D341Med (cell line): ENCODE measurements at places on chromosomes 3 and 15.

- peak; percentile 32 for DNase-seq
Observed at GRCh38 chr3:119240101-119240590, 532 bp downstream of the B4GALT4 start.

- no peak for DNase-seq
Observed at GRCh38 chr15:39860200-39860599, 59.9 kb downstream of the GPR176 start.

DNA sequence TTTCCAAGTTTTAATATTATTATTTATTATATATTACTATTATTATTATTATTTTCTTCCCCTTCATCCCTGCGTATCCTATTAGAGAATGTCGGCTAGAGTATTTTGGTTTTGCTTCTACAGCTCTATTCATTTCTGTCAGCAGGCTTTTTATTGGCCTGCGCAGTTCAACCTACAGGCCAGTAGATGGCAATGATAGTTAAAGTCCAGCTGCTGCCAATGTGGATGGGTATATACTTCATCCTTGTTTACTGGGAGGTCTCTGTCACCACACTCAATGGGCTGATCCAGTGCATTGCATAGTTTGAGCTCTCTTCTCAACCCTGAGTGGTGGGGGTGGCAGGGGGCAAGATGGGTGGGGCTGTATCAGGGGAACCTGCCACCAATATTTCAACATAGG, 799.8 kb downstream of the NSUN3 start:
- peak; percentile 60 for DNase-seq

DNA sequence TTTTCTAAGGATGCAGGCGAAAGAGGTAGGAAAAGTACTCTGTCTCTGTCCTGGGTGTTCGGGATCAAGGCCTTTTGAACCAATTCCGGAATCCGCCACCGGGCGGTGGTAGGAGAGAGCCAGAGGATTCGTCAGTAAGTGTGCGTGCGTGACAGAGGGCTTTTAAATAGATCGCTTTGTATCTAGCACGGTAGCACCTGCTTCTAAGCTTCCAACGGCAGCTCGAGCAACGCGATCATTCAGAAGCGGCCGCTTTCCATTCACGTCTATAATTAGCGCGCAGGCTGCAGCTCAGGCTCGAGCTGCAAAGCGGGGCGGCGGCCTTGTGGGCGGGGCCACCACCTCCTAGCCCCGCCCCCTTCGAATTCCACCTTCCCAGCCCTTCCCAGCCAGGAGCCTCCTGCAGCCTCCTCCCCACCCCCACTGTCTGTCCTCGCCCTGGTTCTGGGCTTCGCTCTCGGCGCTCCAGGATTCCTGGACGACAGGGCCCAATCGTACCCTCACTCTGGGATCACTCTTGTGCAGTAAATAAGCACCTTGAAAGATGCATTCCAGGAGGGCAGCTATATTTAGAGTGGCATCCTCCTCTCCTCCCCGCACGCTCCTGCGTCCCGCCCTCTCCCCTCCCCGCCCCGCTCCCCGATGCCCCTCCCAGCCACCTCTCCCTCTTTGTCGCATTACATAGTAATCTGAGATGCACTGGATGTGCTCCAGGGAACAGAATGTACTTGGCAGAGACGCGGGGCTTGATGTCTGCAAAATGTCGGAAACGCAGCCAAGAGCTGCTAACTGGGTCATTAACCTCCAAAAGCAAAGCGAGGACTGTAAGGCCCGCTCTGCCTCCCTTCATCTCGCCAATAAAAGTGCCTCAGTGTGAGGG, 224.1 kb upstream of the TPRG1 start:
- peak; percentile 89 for DNase-seq

DNA sequence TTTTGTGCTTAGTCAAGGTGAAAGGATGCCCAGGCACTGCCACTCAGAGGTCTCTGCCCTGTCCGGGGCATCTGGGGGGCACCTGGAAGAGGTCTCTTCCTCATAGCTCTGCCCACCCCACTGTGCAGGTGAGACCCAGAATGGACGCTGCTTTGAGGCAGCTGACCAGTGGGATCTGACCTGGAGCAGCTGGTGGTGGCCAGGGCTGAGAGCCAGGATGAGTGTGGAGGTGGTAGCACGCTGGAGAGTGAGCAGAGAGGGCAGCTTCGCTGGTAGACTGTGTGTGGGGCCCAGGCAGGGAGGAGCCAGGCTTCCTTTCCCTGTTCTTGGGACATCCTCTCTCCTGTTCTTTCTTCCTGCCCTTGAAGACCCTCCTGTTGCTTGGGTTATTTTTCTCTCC, 32.2 kb upstream of the PLA2G4E start:
- DNase-seq, result no peak

DNA sequence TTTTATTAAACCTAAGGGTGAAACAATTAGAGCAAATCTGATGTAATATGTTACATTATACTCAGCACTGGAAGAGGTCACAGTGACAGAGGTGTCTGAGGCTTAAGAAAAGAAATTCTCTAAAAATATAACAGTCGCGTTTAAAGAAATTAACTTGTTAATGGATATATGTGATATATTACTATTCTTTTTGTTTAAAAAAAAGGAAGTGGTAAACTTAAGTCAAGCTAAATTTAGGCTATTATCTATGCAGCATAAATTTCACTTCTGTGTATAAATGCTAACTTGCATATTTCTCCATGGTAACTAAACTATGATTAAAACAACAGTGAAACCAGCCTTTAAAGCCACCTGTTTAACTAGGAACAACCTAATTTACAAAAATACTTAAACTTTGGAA, 191.3 kb downstream of the FOXP1 start:
- DNase-seq, result no peak

DNA sequence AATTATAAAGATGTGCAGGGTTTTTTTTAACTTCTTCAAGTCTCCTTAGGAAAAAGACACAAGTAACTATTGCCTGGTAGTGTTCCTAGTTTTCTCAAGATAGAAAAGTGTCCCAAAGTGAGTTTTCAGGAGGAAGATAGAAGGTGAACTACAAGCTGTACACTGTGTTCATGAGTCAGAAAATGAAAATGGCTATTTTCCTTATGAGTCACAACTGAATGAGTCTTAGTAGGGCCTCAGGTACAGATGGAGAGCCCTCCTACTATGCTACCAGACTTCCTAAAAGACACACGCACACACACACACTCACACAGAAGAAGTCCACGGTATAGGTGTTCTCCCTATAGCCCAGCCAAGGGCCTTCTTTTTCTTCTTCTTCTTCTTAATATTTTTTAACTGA, 3.1 kb downstream of the MYO1E start:
- no peak for DNase-seq

- DNase-seq, result no peak
Observed at GRCh38 chr3:170307671-170308405, 49.7 kb upstream of the SKIL start.

DNA sequence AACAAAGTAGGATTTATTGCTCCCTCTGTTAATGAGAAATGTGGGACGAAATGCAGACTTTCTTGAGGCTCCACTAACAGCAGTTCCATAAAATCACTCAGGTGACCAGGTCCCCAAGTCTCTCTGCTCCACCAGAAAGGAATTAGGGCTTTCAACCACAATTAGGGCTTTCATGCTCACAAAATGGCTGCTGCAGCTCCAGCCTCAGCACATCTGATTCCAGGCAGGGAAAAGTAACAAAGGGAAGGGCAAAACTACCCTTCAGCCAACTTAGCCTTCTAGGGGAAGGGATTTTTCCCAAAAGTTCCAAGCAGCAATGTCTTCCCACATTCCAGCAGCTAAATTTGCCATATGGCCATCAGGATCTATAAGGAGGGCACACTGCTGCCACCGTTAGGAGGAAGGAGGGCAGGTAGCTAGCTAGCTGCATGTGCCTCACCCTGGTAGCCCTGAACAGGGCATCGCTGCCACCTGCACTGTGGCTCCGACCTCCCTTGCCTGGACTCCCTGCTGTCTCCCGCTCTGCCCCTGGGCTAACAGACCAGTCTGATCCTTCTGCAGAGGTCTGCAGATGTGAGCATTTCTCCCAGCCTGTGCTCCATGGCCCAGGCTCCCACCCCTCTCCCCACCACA, 12.8 kb downstream of the CFAP100 start:
- no peak for DNase-seq

- no peak for DNase-seq
Observed at GRCh38 chr3:101695779-101696372, 9.4 kb upstream of the RPL24 start.

DNA sequence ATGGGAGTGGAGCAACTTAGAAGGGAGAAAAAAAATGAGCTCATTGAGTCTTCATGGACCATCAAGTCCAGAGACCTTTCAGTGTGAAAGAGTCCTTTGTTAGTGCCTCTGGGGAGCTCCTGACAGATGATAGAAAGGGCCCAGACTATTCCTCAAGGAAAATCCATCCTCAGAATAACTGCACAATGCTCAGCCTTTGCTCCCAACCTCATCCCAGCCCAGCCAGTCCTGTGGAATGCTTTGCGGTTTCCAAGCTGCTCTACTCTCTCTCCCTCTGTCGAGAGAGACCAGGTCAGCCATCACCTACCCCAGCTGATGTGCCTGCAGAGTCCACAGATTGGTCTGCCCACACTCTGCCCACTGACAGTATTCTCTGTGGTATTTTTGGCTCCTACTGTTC, 406.2 kb downstream of the MFSD1 start:
- no peak for DNase-seq

DNA sequence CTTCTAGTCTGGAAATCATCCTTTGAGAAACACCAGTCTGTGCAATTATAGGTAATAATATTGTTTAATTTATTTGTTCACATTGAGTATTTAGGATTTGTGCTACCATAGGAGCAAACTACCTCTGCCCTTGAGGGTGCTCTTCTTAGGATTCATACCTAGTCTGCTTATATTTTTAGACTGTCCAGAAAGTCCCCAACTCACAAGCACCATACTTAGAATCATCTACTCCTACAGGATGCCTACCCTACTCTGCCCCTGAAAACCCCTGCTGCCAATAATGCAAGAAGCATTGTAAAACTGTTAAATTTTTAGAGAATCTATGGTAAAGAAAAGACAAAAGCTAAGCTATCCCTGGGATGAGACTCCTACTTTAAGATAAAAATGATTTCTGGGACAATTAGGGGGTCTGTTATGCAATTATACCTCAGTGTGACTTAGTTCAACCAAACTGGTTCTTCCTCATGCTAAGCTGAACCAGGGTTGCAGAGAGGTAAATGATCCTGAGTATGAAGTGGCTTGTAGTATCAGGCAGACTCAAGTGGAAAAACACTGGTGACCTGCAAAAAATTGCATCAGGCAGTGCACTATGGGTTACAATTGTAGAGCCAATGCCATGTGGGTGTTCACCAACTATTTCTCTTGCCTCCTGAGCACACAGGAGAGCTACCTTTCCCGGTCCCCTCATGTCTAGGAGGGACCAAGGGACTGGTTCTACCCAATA, 133.3 kb downstream of the TNIK start:
- DNase-seq, result no peak

DNA sequence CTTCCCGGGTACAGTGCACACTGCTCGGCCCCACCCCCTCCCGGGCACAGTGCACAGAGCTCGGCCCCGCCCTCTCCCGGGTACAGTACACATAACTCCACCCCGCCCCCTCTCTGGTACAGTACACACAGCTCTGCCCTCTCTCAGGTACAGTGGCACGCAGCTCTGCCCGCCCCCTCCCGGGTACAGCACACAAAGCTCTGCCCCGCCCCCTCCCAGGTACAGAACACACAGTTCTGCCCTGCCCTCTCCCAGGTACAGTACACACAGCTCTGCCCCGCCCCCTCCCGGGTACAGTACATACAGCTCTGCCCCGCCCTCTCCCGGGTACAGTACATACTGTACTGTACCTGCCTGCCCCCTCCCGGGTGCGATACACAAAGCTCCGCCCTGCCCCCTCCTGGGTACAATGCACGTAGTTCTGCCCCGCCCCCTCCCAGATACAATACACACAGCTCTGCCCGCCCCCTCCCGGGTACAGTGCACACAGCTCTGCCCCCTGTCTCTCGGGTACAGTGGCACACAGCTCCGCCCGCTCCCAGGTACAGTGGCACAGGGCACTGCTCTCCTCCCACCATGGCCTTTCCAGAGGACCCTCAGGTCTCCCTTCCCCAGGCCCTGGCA, 16.4 kb upstream of the PRR20G start:
- peak; percentile 56 for DNase-seq

DNA sequence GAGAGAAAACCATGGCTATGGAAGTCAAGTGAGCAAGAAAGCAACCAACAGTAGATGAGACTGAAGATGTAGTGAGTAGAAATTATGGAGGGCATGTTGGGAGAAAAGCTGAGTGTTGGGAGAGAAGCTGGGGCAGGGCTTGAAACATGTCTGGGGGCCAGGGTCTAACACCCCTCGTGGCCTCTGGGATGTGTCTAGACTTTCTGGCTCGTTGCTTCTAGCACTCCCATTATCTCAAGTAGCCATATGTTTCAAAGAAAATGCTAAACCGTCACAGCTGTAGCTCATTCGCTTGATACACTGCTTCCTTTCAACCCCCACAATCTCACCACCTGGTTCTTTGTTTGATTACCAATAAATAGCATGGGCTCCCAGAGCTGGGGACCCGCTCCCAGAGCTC, 83.8 kb upstream of the BCHE start:
- no peak for DNase-seq

- DNase-seq, result no peak
Observed at GRCh38 chr3:196918968-196919367, 23.4 kb downstream of the NCBP2 start.

DNA sequence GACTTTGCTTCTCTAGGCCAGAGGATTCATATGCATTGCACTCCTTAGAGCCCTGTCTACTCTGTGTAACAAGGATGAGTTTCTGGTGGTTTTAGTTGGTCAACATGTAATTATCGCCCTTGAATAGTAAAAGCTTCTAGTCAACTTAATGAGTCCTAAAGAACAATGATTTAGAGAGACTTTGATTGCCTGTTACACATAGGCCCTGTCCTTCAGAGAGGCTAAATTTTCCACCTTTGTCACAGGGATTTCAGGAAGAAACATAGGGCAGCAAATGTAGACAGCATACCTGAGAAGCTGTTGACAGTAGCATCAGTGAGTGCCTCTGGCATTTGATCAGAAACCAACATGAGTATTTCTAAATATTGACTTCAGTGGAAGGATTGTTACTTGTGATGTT, 7.1 kb downstream of the BTLA start:
- DNase-seq, result no peak

GRCh38 chr3:188722963-188723362, 448.8 kb upstream of the TPRG1 start:
- no peak for DNase-seq

- DNase-seq, result no peak
Observed at GRCh38 chr3:172087602-172088580, 48.5 kb downstream of the FNDC3B start.

DNA sequence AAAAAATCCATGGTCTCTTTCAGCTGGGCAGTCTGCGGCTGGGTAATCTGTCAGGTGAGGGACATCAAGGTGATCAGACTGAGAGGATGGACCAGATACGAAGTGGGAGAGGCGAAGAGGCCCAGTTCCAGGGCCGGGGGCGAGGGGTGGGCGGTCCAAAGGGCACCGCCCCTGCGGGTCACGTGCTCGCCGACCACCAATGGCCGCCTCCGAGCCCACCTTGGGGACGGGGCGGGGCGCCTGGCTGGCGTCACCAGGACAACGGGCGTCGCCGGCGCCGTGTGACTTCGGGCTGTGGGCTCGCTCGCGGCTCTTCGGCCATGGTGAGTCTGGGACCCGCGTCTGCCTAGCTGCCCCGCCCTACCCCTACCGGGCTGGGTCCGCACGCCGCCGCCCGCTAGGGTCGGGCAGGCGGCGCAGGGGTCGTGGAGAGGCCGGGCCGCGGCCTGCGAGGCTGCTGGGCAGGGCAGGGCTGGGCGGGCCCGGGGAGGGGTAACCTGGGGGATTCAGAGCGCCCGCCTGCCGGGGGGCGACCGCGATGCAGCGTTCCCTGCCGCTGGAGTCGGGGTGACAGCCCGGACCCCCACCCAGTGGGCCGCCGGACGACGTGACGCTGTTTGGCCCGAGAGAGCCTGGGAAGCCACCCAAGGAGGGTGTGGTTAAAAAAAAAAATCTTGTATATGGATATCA, at the start of gene FBXL2:
Gene FBXL2, plus strand, starts transcription at position 250 of the 690 bp plus-strand sequence. Its CDS starts 71 bp downstream, at position 321.
- DNase-seq, result peak; percentile 99

- DNase-seq, result no peak
Observed at GRCh38 chr15:62734706-62735105, 307.8 kb upstream of the TPM1 start.
